Left ventricle myocardium inferior (tissue), 1 donor: ENCODE measurements at places on chromosomes 11 and 22. TPM values are rescaled to one million over a fixed set of nuclear protein-coding genes. Genes with fewer than 3 reads are reported as not detected.

DNA sequence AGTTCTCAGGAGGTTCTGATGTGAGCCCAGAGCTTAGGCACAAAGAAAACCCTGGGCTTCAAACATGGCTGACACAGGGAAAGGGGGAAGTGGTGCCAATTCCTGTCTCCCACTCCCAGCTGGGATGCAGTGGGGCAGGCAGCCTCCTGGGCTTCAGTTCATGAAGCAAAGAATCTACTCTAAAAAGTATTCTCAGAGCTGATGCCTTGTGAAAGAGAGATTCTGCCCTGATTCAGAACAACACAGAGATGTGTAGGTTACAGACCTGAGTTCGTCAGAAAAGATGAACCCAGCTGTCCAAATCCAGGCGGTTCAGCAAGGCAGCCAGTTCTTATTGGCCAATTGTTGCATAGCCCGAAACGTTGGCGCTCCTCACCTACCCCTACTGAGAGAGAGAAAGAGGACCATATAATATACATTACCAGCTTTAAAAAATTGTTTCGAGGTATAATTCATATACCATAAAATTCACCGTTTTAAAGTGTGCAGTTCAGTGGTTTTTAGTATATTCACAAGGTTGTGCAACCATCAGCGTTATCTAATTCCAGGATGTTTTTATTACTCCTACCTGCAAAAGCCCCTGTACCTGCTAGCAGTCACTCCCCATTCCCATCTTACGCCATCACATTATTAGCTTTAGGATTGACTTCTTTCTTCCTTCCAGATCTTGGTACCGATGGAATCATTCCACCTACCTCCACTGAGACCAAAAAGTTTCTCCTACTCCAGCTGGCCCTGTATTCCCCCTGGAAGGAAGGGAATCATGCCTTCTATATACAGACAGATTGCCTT is 7.2 kb upstream of the TLCD5 start:
- no peak overlapping the region for H3K4me3 ChIP-seq
- DNase-seq = no peak
- no peaks in the 10 kb centered on the region for H3K36me3 ChIP-seq
- no peaks in the 10 kb centered on the region for H3K27me3 ChIP-seq

FOLR3 gene
- total RNA-seq = 1.7 TPM

GRCh38 chr11:31764766-31765165 is 46.4 kb downstream of the PAX6 start:
- DNase-seq = no peak
- peaks cover 5% of the 10 kb centered on the region for H3K36me3 ChIP-seq
- no peaks in the 10 kb centered on the region for H3K4me1 ChIP-seq
- H3K27me3 ChIP-seq = peaks cover 7% of the 10 kb centered on the region
- H3K4me3 ChIP-seq = no peak overlapping the region

GRCh38 chr11:13283636-13284035 is 6.0 kb downstream of the BMAL1 start:
- DNase-seq = no peak
- H3K36me3 ChIP-seq = no peaks in the 10 kb centered on the region
- H3K27ac ChIP-seq = no peak overlapping the region
- H3K4me1 ChIP-seq = peaks cover 69% of the 10 kb centered on the region
- H3K4me3 ChIP-seq = no peak overlapping the region

DNA sequence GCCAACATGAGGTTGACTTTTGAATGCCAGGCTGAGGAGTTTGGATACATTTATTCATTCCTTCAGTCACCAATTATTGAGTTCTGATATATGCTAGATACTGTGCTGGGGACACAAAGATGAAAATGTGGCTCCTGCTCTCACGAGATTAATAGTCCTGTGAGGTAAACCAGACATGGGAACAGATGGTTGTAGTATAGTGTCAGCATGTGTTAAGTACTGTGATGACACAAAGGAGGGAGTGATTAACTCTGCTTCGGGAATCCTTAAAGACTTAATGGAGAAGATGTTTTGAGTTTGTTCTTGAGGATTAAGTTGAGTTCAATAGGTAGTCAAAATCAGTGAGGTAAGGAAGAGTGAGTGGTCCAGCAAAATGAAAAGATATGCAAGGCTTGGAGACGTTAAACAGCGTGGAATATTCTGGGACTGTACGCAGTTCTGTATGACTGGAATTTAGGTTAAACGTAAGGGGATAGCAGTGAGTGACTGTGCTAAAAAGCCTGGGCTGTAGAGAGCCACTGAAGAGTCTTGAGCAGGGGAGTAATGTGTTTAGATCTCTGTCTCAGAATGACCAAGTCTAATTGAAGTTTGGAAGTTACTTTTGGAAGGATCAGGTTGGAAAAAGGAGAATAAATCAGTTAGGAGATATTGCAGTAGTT is 11.8 kb downstream of the RNF121 start:
- H3K36me3 ChIP-seq = no peaks in the 10 kb centered on the region
- no peak overlapping the region for H3K27ac ChIP-seq
- H3K4me1 ChIP-seq = peaks cover 48% of the 10 kb centered on the region
- no peak for DNase-seq

- DNase-seq = peak; percentile 38
- peaks cover 14% of the 10 kb centered on the region for H3K27me3 ChIP-seq
- peaks cover 60% of the 10 kb centered on the region for H3K4me1 ChIP-seq
- H3K36me3 ChIP-seq = peaks cover 18% of the 10 kb centered on the region
- H3K27ac ChIP-seq = peak overlapping the region; percentile 82
Measured at GRCh38 chr11:65355776-65356393, 1.3 kb downstream of the TIGD3 start.

- no peak overlapping the region for H3K27ac ChIP-seq
- peaks cover 59% of the 10 kb centered on the region for H3K36me3 ChIP-seq
- no peak overlapping the region for H3K4me3 ChIP-seq
- peaks cover 5% of the 10 kb centered on the region for H3K4me1 ChIP-seq
Measured at GRCh38 chr22:43169310-43170130, 17.4 kb downstream of the TTLL12 start.

SYNGR1 gene
- 37.7 TPM for total RNA-seq

GRCh38 chr11:8604078-8604723 is 10.2 kb upstream of the STK33 start:
- no peak overlapping the region for H3K4me3 ChIP-seq
- DNase-seq = peak; percentile 32
- no peaks in the 10 kb centered on the region for H3K27me3 ChIP-seq
- H3K27ac ChIP-seq = no peak overlapping the region
- H3K4me1 ChIP-seq = no peaks in the 10 kb centered on the region

- DNase-seq = peak; percentile 19
- H3K27ac ChIP-seq = no peak overlapping the region
- peaks cover 64% of the 10 kb centered on the region for H3K36me3 ChIP-seq
- peaks cover 41% of the 10 kb centered on the region for H3K4me1 ChIP-seq
Measured at GRCh38 chr22:20113551-20114310, 2.2 kb upstream of the RANBP1 start.

DNA sequence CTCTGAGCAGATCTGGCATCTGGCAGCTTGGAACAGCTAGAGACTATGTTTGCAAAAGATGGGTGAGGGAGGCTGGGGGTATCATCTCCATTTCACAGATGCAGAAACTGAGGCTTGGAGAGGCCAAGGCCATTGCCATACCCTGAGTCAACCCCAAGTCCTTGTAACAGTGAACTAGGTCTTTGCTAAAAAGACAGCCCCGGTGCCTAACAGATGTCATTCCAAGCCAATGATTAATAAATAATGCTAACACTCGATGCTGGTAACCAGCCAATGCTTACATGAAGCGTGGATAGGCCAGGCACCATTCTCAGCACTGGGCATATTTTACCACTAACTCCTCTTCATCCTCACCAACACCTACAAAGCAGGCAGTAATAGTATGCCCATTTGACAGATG is 164.0 kb downstream of the MN1 start:
- peaks cover 62% of the 10 kb centered on the region for H3K4me1 ChIP-seq
- no peaks in the 10 kb centered on the region for H3K36me3 ChIP-seq
- no peak for DNase-seq
- H3K27me3 ChIP-seq = no peaks in the 10 kb centered on the region

DNA sequence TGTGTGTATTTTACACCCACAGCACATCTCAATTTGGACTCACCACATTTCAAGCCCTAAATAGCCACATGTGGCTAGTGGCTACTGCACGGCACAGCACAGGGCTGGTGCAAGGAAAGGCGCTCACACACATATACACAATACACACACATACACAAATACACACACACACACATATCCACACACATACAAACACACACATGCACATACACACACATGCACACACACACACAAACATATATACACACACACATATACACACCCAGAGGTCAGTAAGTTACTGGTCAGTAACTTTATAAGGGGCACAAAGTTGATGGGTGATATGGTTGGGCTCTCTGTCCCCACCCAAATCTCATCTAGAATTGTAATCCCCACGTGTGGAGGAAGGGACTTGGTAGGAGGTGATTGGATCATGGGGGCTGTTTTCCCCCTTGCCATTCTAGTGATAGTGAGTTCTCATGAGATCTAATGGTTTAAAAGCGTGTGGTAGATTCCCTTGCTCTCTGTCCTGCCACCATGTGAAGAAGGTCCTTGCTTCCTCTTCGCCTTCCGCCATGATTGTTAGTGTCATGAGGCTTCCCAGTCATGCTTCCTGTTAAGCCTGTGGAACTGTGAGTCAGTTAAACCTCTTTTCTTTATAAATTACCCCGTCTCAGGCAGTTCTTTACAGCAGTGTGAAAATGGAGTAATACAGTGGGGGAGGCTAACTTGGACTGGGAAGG is 37.6 kb upstream of the DKK3 start:
- H3K27me3 ChIP-seq = no peaks in the 10 kb centered on the region
- H3K4me3 ChIP-seq = no peak overlapping the region
- no peaks in the 10 kb centered on the region for H3K36me3 ChIP-seq
- DNase-seq = no peak
- peaks cover 35% of the 10 kb centered on the region for H3K4me1 ChIP-seq

DBX1 gene
- total RNA-seq = not detected

DDI1 gene
- not detected for total RNA-seq

ASPHD2 gene
- total RNA-seq = 0.11 TPM

GRK3 gene
- 3.8 TPM for total RNA-seq

- no peak for DNase-seq
- H3K4me3 ChIP-seq = no peak overlapping the region
- H3K27me3 ChIP-seq = peaks cover 17% of the 10 kb centered on the region
- no peak overlapping the region for H3K27ac ChIP-seq
- H3K4me1 ChIP-seq = no peaks in the 10 kb centered on the region
Measured at GRCh38 chr11:34769224-34769623, 147.0 kb downstream of the APIP start.

GRCh38 chr11:75673977-75674582 is 5.2 kb upstream of the MAP6 start:
- H3K4me1 ChIP-seq = peaks cover under 1% of the 10 kb centered on the region
- H3K27ac ChIP-seq = no peak overlapping the region
- no peak for DNase-seq
- H3K36me3 ChIP-seq = no peaks in the 10 kb centered on the region
- peaks cover 33% of the 10 kb centered on the region for H3K27me3 ChIP-seq

DNA sequence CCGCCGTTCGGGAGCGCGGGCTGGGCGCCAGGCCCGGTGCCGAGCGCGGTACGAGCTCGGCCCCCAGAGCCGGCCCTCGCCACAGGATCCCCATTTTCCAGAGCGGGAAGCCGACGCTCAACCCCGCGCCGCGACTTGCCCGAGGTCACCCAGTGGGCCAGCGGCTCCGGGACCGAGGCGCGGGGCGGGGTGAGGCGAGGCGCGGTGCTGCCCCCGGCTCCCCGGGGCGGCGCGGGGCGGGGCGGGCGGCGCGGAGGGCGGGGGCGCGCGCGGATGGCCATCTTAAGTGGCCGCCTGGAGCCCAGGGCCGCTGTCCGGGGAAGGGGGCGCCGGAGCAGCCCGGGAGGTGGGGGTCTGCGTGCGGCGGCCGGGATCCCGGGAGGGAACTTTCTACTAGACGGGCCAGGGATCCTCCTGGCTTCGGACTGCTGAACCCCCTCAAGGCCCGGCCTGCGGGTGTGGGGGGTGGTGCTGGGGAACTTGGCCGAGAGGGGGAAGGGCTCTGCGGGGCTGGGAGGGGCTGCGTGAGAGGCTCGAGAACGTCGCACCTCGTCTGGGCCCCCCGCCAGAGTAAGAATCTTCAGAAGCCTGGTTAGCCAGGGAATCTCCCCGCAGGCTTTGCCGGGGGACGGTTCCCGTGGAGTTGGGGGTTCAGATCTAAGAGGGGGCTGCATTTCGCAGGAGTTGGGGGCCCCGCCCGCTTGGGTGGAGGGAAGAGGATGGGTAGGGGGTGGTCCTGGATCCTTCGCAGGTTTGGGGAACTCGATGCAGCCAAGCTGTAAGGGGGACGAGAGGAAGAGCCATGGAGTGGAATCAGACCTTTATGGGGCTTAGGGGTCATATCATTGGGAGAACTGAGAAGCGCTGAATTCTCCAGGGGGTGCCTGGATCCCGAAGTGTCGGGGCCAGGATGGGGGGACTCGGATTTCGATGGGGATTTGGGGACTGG is 678 bp upstream of the INPPL1 start:
- H3K36me3 ChIP-seq = peaks cover 16% of the 10 kb centered on the region
- peak; percentile 83 for DNase-seq
- H3K4me1 ChIP-seq = peaks cover 52% of the 10 kb centered on the region
- no peaks in the 10 kb centered on the region for H3K27me3 ChIP-seq

C11orf65 gene
- total RNA-seq = 0.36 TPM

DNAJB13 gene
- total RNA-seq = not detected

SLC22A25 gene
- not detected for total RNA-seq

DNA sequence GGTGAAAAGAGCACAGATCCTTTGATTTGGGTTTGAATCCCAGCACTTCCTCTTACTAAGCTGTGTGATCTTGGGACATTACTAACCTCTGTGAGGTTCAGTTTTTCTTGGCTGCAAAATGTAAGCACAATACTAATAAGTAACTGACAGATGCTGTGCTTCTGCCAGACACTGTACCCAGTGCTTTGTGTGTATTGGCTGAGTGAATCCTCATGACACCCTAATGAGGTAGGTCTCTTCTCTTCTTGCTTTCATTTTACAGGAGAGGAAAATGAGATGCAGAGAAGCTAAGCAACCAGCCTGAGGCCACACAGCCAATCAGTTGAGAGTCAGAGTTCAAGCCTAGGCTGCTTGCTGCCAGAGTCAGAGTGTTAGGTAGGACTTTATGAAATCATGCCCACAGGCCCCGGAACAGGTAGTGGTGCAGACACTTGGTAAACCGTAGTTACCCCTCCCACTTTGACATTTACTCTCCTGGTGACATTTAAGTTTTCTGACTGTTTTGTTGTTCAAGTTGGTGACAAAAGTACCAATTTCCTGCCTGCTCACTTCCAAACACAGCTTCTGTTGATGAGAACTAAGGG is 21.2 kb downstream of the PTPRJ start:
- no peaks in the 10 kb centered on the region for H3K36me3 ChIP-seq
- no peak for DNase-seq
- no peak overlapping the region for H3K4me3 ChIP-seq
- H3K27me3 ChIP-seq = no peaks in the 10 kb centered on the region

CNGA4 gene
- total RNA-seq = not detected
